Lung (tissue), 17 donors: ENCODE measurements at places on chromosomes 16 and 17. TPM values are rescaled to one million over a fixed set of nuclear protein-coding genes. Genes with fewer than 3 reads are reported as not detected.

- no peak for DNase-seq
These were observed 21.5 kb downstream of the TAT start for GRCh38 chr16:71555230-71555891.

CLEC18A gene
- total RNA-seq = 1.6 TPM

SMTNL2 gene
- total RNA-seq = 10.9 TPM

PSME3 gene
- 109 TPM for total RNA-seq

- DNase-seq = no peak
These were observed 276.0 kb downstream of the GRIN2A start for GRCh38 chr16:9906218-9906617.

- no peak for DNase-seq
These were observed 15.3 kb downstream of the MEAK7 start for GRCh38 chr16:84489131-84489530.

DNA sequence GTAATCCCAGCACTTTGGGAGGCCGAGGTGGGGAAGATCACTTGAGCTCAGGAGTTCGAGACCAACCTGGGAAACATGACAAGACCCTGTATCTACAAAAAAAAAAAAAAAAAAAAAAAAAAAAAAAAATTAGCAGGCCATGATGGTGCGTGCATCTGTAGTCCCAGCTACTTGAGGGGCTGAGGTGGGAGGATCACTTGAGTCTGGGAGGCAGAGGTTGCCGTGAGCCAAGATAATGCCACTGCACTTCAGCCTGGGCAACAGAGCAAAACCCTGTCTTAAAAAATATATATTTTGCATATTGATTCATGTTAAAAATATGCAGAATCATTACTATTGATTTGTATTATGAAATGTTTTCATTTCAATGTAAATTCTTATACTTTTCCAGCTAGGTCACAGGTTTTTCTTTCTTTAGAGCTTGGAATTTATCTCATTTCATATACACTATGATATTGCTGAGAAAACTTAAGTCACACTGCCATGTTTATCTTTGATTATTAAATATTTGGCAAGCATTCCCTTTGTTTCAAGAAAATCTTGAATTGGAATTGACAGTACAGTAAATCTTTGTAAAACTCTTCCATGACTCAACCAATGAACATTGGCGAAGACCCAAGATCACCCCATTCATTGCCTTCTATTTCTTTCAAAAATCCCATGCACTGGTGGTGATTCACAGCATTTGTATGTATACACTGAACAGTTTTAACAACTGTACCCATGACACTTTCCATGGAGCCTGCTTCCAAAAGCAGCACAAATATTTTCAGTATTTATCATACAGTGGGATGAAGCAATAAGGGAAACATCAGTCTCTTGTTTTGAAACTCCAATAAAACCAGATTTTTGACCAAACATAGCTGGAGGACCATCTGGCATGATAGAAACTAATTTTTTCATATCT is 83.5 kb upstream of the TNRC6A start:
- DNase-seq = peak; percentile 93

DNA sequence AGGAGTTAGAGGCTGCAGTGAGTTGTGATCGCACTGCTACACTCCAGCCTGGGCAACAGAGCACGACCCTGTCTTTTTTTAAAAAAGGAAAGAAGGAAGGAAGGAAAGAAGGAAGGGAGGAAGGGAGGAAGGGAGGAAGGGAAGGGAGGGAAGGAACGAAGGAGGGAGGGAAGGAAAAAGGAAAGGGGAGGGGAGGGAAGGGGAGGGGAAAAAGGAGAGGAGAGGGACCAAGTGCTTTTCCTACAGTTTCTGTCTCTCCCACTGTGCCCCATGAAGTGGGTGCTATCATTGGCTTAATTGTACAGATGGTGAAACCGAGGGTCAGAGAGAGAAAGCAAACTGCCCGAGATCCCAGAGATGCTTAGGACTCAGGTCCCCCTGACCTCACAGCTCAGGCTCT is 57.6 kb downstream of the SOCS1 start:
- DNase-seq = no peak

GRCh38 chr16:55698331-55698730 is 42.5 kb downstream of the SLC6A2 start:
- no peak for DNase-seq

- DNase-seq = no peak
These were observed 92.0 kb downstream of the MAP2K6 start for GRCh38 chr17:69506489-69506888.

DNA sequence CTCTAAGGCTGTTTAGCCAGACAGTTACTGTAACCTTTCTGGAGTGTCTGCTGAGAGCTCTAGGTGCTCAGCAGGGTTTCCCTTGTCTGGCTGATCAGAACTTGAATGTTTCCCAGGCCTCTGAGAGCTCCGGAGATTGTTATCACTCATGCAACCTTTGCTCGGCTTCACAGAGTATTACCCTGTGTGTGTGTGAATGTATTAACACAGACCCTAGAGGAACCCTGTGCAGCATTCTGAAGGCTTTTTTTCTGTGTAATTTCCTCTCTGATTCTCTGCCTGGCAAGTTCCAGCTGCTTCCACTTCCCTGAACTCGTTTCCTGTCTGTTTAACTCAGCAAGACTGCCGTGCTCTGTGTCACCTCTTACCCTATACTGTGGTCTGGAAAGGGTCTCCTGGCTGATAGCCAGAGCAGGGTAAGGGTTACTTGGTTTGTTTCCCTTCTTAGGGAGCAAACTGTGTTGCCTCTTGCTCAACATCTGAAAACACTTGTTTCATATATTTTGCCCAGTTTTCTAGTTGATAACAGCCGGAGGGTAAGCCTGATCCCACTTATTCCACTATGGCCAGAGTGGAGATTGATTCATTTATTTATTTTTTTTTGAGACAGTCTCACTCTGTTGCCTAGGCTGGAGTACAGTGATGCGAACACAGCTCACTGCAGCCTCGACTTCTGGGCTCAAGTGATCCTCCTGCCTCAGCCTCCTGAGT is 21.7 kb downstream of the PRMT7 start:
- peak; percentile 74 for DNase-seq

DNA sequence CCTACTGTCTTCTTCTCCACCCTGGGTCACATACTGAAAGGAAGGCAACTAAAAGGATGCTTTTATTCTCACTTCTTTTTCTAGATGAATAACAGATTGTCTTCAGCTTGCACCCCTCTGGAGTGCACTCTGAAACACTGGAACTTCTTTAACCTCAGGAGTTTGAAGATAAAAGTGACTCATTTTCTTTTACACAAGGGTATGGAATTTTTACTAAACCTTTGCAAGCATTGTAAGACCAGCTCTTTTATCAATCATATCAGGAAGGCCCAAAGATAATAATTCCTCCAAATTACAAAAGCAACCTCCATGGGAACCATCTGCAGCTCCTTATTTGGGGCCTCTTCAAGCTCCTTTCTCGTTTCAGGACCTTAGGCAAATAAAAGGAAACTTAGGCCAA is 193.5 kb upstream of the KIF2B start:
- no peak for DNase-seq

GRCh38 chr17:12729086-12729485 is 60.2 kb upstream of the ARHGAP44 start:
- no peak for DNase-seq

DNA sequence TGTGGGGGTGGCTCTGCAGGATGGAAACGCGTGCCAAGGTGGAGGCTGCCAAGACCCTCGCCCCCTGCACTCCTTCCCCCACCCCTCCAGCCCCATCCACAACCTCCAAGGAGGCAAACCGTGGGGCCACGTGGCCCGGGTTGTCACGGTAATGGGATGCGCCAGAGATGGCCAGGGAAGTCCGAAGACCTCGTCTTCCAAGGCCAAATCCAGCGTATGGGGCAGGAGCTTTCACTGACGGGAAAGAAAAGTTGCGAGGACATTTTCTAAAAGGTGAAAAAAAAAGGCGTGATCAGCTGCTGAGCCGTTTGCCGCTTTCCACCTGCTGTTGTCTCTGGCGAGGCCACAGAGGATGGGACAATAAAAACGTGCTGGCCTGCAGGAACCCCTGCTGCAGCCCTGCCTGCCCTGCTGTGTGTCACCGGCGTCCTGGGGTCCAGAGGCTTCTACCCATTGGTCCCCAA is 28.3 kb upstream of the GSE1 start:
- DNase-seq = no peak

TEX19 gene
- total RNA-seq = not detected

GRCh38 chr17:68011199-68011665 is 15.0 kb upstream of the C17orf58 start:
- no peak for DNase-seq

CDC6 gene
- 5.7 TPM for total RNA-seq

DNA sequence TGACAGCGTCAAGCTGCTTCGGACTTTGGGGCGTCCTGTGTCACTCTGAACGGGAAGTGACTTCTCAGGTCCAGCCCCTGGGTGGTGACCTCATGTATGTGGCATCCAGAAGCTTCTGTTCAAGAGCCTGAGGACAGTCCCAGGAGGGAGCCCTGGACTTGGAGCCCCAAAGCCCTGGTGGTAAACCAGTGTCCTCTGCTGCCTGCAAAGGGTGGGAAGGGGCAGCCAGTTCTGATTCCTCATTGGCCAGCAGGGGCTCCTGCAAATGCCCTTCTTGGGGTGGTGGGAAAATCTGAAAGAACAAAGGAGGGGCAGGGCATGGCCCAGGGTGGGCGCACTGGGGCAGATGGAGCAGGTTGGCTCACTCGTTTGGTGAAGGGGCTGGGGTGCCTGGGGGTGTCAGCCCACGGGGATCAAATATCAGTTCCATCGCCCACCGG is 1.6 kb downstream of the OSGIN1 start:
- DNase-seq = peak; percentile 50

MAP2K6 gene
- 14.4 TPM for total RNA-seq

MARVELD3 gene
- total RNA-seq = 9.3 TPM

DNA sequence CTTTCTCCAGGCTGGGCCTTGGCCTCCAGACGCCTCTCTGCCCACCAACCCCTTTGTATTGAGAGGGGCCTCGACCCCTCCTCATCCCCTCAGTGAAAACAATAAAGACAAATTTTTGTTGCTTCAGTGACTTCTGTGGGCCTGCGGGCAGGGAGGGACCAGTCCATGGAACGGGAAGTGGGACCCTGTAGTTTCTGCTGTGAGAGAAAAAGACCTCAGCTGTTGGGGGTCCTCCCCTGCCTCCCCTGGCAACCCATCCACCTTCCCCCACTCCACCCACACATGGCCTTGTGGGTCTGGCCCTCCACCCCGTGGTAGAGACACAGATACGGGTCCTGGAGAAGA is 3.5 kb downstream of the PPY start:
- DNase-seq = no peak

TBC1D3E gene
- total RNA-seq = not detected

MBTD1 gene
- total RNA-seq = 9.0 TPM

GRCh38 chr17:76036497-76037261 is 9.6 kb upstream of the EVPL start:
- DNase-seq = no peak

- DNase-seq = no peak
These were observed 12.4 kb upstream of the KATNB1 start for GRCh38 chr16:57723170-57723569.

GRCh38 chr17:20145567-20145966 is 136.4 kb downstream of the SPECC1 start:
- DNase-seq = no peak

- no peak for DNase-seq
These were observed 2.3 kb downstream of the SALL1 start for GRCh38 chr16:51148678-51149228.

DNA sequence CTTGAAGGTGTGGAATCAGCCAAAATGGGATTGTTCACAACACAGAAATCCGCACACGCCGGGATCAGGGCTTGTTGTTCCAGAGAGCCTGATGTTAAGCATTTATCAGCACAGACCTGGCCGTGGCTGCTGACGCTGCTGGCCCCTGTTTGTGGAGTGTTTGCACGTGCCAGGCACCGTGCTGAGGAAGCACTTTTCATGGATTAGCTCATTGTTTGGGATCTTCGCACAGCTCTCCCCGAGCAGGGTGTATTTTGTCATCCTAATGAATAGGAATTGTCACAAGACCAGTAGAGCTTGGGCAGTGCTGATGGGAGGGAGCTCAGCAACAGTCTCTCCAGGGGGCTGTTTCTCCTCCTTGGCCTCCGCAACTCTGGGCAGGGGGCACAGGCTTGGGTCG is 160.4 kb upstream of the PLCG2 start:
- DNase-seq = no peak

GRCh38 chr17:77373299-77374169 is 232.8 kb downstream of the SEC14L1 start:
- peak; percentile 58 for DNase-seq

TBC1D10B gene
- 43.6 TPM for total RNA-seq

- DNase-seq = no peak
These were observed 37.7 kb upstream of the PHLPP2 start for GRCh38 chr16:71762186-71762585.

GRCh38 chr17:42584880-42585279 is 7.4 kb upstream of the PSMC3IP start:
- DNase-seq = no peak

CASKIN1 gene
- total RNA-seq = 0.09 TPM

POLG2 gene
- 17.8 TPM for total RNA-seq

KRT20 gene
- not detected for total RNA-seq

KRTAP2-3 gene
- total RNA-seq = not detected

DNA sequence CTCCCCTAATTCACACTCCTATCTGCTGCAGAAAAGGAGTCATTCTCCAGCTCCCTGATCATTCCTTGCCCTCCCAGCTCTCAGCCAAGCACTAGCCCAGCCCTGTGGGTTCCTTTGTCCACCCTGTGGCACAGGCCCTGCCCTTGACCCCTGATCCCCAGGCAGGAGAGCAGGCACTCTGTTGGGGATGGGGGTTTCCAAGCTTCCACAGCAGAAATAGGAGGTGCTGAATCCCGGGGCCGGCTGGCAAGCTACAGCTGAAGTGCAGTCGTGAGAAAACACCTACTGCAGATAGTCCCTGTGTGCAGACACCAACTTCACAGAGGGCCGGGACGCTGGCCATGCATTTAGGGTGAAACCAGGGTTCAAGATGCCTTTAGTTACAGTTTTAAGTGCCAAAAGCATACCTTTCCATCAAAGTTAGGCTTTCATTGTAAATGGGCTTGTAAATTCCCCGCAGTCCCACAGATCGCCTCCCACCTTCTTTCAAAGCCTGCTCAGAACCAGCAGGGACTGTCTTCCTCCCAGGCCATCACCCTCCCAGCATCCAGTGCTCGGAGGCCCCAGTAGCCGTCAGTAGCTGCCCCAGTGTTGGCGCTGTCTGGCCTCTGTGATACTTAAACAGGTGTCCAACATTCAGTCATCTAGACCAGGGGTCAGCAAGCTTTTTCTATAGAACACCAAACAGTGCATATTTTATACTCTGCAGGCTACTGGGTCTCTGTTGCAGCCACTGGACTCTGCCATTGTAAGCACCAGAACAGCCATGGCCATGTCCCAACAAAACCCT is 10.6 kb downstream of the CPSF4L start:
- no peak for DNase-seq

DNA sequence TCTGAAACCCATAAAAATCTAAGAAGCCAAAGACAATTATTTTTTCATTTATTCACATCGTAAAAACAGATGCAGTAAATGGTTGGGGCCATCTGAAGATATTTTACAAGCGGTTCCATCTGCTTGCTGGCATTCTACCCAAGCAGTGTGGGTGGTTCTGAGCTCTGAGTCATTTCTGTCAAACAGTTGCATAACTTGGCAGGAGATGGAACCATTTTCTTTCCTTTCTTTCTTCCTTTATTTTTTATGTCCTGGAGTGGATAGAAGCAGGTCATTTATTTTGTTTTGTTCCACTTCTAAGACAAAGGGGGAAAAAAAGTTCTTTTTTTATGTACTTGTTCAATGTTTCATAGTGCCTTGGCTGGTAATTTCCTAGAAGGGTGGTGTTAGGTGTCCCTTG is 1151.9 kb upstream of the GOT2 start:
- peak; percentile 95 for DNase-seq

CA5A gene
- total RNA-seq = 0.03 TPM

GRCh38 chr17:17778308-17779014 is 58.3 kb downstream of the SREBF1 start:
- peak; percentile 97 for DNase-seq

TAC4 gene
- not detected for total RNA-seq

GRIN2A gene
- total RNA-seq = 0.37 TPM
